CD4-positive, alpha-beta T cell treated with Interleukin-10 for 1 hour (primary cell): ENCODE measurements at places on chromosomes 11 and 22.

DNA sequence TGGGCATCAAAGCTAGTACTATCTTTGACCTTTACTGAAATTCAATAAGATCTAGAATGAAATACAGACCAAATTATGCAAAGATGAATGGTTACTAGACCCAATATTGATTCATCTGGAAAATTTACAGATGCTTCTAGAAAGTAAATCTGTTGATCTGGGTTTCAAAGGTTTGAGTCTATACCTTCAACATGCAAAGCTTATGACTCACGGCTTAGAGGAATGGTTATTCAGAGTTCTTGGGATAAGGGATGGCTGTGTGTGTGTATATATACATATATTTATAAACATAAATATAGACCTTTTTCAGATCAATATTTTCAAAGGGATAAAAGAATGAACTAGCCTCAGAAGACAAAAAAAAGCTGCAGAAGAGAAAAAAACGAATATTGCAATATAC is 1.3 kb downstream of the SPTY2D1 start:
- no peak for DNase-seq

GRCh38 chr11:38839071-38839470 is 2241.0 kb upstream of the RAG2 start:
- DNase-seq, result no peak

- no peak for DNase-seq
Observed at GRCh38 chr22:27706489-27706888, 95.1 kb downstream of the MN1 start.

DNA sequence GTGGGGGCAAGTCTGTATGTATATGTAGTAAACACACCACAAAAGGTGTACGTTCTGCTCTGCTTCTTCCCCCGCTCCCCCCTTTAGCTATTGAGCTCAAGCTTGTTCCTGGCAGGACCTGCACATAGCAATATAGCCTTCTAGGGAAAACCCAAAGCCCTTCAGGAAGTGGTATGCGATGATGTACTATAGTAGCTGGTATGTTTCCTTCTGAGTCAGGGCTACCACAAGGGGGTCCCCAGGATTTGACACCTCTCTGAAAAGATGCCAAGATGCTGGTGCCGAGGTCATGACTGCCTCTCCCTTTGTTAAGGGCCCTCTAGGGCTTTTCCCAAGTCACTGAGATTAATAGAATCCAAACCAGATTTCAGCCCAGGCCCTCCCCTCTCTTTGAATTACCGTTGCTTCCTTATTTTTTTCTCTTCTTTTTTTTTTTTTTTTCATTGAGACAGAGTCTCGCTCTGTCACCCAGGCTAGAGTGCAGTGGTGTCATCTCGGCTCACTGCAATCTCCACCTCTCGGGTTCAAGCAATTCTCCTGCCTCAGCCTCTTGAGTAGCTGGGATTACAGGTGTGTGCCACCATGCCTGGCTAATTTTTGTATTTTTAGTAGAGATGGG is 268.4 kb downstream of the ETS1 start:
- peak; percentile 88 for DNase-seq

DNA sequence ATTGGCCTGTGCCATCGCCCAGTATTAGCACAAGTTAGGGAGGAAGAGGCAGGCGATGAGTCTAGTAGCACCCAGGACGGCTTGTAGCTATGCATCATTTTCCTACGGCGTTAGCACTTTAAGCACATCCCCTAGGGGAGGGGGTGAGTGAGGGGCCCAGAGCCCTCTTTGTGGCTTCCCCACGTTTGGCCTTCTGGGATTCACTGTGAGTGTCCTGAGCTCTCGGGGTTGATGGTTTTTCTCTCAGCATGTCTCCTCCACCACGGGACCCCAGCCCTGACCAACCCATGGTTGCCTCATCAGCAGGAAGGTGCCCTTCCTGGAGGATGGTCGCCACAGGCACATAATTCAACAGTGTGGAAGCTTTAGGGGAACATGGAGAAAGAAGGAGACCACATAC is 4.3 kb downstream of the TMEM25 start:
- DNase-seq, result no peak

GRCh38 chr11:14290422-14290821 is 68.6 kb downstream of the RRAS2 start:
- DNase-seq, result no peak

DNA sequence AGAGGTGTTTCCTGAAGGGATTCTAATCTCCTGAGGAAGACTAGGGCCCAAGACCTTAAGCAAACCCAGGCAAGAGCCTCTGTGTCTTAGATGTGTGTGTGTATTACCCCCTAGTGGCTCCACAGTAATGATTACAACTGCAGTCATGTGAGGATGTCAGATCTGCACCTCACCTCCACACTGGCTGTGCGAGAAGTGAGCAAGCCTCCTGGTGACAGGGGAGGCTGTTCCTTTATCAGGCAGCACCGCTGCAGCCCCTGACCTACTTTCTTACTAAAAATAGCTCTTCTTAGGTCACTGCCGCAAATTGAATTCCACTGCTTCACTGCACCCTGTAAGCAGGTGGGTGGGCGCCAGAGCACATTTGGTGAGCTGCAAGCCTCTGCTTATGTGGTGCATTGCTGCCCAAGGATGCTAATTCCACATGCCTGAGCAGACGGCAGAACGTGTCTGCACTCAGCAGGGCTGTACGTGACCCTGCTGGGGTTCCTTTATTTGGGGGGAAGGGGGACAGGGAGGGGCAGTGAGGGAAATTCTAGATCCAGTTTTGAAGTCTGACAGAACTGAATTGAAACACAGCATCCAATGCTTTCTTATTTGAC is 112.4 kb downstream of the KCNC1 start:
- no peak for DNase-seq

DNA sequence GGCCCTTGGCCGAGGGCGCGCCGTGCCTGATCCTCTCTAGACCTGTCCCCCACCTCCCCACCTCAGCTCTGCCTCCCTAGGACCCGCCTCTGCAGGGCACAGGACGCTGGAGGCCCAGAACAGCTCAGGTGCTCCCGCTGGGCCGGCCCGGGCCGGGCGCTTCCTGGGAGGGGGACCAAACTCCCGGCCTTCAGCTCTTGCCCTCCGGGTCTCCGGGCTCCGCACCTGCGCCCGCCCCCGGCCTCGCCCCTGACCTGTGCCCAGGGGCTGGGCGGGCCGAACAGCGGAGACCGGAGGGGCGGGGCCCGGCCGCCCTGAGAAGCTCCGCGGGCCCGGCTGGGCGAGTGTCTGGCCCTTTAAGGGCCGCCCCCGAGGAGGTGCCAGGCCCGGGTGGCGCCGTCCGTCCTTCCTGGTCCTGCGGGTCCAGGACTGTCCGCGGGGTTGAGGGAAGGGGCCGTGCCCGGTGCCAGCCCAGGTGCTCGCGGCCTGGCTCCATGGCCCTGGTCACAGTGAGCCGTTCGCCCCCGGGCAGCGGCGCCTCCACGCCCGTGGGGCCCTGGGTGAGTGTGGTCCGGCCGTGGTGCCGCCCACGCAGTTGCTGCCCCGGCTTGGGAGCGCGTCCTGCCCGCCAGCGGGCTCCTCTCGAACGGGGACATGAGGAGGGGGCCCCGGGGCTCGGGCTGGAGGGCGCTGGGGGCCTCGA is at the start of gene SSH3:
Gene SSH3, plus strand, starts transcription at position 399 of the 703 bp plus-strand sequence. Its CDS starts 96 bp downstream, at position 495.
- DNase-seq, result peak; percentile 41

GRCh38 chr22:32335471-32335870 is 22.2 kb upstream of the RFPL3 start:
- no peak for DNase-seq

DNA sequence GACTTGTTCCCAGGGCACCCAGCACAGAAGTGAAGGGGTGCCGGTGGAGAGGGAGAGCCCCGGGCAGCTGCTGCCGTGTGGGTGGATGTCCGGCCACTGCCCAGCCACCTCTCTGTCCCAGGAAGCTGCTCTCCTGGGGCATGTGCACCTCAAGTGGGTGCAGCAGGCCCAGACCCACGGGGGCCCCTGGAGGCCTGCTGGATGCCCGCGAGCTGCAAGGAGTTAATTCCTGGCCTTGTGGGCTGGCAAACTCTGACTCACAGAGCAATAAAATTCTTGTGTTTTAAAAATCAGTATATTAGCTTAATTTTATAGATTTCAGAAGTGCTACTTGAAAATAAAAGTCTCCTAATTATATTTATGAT is 37.4 kb upstream of the KCNQ1OT1 start:
- no peak for DNase-seq

DNA sequence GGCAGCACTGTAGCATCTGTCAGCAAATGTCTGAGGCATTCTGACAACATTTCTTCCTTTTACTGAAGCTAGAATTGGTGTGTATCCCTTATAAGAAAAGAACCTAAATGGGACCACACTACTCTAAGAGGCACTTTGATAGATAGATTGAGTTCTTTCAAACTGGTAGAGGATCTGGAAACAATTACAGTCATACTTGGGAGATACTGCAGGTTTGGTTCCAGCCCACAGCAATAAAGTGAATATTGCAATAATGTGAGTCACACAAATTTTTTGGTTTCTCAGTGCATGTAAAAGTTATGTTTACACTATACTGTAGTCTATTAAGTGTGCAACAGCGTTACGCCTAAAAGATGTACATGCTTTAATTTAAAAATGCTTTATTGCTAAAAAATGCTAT is 96.9 kb downstream of the SBF2 start:
- no peak for DNase-seq

GRCh38 chr22:46036558-46037408 is 59.8 kb upstream of the WNT7B start:
- DNase-seq, result peak; percentile 72

- DNase-seq, result no peak
Observed at GRCh38 chr11:68498903-68499883, 38.6 kb downstream of the PPP6R3 start.

GRCh38 chr11:67486481-67487195 is 3.8 kb downstream of the AIP start:
- DNase-seq, result peak; percentile 47

- no peak for DNase-seq
Observed at GRCh38 chr22:26323013-26323412, 106.0 kb upstream of the ASPHD2 start.

DNA sequence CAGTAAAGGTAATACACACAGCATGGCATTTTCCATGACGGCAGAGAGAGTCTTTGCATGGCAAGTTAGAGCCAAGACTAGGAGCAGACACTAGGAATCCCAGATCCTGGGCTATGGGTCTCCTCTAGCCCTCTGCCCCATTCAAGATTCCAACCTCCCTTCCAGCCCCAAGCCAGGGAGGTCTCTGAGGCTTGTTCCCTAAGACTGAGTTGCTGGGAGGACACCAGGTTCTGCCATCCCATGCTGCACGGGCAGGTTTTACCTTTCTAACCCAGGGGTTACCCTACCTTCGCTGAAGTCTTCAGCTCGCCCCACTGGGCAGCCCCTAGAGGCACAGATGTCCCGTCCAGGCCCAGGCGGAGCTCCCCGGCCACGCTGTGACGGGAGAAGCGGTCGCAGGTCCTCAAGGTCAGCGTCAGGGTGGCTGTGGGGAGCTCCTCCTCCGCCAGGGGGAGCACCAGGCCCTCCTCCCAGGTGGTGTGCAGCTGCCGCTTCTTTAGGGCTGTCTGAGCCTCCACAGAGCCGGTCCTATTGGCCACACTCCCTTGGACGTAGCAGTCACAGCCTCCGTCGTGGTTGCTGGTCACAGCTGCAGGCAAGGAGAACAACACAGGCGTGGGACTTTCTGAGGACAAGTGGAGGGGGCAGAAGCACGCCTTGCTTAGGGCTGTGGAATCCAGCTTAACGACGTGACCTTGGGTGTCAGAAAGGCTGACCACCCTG is 33.8 kb downstream of the SYT13 start:
- DNase-seq, result no peak

DNA sequence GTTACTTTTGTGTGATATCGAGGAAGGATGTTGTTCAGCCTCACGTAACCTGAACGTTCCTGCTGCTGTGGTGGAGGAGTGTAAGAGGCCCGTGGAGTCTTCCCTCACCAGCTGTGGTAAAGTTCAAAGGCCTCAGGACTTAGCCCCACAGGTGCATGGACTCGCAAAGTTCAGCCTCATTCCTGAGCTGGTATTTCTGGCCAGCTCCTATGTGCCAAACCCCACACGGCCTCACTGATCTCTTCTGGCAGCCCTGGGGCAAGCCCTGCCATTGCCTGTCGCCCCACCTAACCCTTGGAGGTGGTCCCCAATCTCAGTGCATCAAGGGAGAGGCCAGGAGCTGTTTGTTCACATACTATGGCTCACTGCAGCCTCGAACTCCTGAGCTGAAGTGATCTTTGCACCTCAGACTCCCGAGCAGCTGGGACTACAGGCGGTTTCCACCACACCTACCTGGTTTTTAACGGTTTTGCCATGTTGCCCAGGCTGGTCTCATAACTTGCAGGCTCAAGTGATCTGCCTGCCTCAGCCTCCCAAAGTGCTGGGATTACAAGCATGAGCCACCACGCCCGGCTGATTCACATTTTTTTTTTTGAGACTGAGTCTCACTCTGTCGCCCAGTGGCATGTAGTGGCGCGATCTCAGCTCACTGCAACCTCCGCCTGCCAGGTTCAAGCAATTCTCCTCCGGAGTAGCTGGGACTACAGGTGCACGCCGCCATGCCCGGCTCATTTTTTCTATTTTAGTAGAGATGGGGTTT is 2.2 kb downstream of the PHRF1 start:
- no peak for DNase-seq

DNA sequence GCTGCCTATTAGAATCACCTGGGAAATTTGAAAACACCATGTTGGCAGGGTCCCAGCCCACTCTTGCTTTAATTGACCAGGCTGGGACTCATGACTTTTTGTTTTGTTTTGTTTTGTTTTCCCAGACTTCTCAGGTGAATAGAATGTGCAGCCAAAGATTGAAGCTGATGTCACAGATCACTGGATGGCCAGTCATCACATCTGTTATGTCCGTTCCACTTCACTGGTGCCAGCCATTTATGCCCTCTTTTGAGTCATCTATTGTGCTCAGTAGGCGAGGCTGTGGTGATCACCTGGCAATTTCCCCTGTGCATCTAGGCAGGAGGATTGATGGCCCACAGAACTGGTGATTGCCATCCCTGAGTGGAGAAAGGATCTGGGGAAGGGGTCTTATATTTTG is 297.3 kb downstream of the INSC start:
- no peak for DNase-seq

GRCh38 chr11:68181719-68182451 is 31.2 kb downstream of the KMT5B start:
- no peak for DNase-seq

GRCh38 chr22:34437140-34437539 is 516.9 kb upstream of the LARGE1 start:
- DNase-seq, result no peak
